Endothelial cell (in vitro differentiated cells): ENCODE measurements at places on chromosomes 5 and 9.

- DNase-seq: no peak
Observed at GRCh38 chr9:121266906-121267650, 884 bp upstream of the GSN start.

DNA sequence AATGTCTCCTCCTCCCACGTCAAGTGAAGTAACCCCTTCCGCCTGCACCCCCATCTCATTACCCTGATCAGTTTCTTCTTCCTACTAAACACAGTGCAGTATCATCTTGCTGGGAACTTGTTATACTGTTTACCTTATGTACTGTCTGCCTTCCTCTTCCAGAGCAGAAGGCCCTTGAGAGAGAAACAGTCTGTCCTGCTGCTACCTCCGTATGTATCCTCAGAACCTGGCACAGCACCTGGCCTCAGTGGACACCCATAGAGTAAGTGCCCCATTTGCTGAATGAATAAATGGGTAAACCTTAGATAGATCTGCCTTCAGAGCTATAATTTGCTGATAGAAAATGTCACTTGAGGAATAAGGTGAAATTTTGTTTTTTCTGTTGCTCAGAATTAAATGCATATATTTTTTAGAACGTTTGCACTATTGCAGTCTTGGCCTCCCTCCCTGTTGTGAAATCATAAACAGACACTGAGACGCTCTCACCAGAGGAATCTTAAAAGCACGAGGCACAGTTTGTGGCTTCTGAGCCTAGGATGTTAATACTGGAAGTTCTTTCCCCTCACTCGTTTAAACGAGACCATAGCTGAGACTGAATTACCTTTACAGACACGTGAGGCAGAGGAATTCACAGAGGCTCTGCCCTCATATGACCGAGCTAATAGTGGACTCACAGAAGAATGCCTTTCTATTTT, 223.1 kb upstream of the DAP start:
- DNase-seq: no peak

DNA sequence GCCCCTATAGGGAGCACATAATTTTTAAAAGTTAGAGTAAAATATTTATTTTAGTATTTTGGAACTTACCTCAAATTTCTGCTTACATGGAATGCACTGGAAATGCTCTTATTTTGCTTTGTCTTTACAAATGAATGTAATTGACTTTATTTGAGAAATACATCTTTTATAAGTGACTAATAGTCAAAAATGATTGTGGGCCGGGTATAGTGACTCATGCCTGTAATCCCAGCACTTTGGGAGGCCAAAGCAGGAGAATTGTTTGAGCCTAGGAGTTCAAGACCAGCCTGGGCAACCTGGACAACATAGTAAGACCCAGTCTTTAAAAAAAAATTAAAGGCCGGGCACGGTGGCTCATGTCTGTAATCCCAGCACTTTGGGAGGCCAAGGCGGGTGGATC, 5.8 kb downstream of the HMGCR start:
- DNase-seq: no peak

DNA sequence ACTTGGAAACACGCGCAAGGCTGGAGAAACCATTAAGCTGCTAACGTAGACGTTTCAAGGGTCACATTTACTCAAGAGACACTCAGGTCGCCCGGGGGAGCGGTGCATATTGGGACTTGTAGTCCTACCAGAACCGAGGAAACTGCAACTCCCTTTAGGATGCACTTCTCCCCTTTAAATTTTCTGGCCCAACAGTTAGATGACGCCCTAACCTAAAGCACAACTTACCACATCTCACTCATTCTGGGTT, 384 bp upstream of the DMXL1 start:
- no peak for DNase-seq

DNA sequence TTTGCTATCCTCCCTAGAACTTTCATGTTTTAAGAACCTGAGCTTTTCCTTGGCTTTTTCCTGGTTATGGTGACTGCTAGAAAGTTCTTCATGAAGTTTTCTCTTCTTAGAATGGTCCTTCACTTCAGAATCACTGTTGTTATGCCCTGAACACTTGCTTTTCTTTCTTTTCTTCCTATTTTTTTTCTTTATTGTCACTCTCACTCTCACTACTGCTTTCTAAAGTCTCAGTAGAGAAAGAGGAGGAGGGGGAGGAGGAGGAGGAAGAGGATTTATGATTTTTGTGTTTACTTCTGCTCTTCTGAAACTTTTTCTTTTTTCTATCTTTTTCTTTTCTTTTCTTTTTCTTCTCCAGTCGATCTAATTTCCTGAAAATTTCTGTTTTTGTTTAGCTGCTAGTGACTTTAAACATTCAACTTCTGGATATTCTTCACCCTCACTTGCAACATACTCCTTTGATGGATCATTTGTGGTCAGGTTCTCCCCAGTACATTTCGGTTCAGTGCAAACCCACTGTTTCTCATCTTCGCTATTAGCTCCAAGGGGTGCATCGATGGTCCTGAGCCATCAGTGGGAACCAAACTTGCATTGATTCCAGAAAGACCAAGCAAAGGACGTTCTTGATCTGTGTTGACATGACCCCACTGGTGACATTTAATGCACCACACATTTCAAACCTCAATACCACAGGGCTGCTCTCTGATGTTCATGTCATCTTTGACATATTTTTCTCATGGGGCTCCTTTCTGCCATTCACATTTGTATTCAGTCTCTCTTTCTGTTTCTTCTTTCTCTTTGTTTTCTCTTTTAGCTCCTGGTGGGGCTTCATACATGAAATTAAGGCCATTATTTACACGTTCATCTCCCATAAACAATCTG, 81.6 kb upstream of the HAND1 start:
- no peak for DNase-seq

DNA sequence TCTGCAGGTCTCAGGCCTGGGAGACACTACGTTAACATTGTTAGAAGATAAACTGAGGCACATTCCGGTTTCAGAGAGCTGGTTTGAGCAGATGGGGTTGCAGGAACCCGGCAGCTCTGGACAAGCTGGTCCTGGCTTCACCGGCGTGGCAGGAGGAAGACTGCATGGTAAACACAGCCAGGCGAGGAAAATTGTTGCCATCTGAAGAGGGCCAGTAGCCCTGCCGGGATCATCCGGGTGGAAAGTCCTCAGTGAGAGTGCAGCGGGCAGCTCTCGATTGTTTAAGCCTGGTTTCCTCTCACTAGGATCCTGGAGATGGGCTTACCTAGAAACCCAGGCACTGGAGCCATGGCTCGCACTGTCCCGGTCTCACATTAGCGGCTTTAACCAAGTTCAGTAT, 226.9 kb downstream of the IRX2 start:
- no peak for DNase-seq

GRCh38 chr9:2602704-2603116, 18.9 kb upstream of the VLDLR start:
- DNase-seq: no peak

DNA sequence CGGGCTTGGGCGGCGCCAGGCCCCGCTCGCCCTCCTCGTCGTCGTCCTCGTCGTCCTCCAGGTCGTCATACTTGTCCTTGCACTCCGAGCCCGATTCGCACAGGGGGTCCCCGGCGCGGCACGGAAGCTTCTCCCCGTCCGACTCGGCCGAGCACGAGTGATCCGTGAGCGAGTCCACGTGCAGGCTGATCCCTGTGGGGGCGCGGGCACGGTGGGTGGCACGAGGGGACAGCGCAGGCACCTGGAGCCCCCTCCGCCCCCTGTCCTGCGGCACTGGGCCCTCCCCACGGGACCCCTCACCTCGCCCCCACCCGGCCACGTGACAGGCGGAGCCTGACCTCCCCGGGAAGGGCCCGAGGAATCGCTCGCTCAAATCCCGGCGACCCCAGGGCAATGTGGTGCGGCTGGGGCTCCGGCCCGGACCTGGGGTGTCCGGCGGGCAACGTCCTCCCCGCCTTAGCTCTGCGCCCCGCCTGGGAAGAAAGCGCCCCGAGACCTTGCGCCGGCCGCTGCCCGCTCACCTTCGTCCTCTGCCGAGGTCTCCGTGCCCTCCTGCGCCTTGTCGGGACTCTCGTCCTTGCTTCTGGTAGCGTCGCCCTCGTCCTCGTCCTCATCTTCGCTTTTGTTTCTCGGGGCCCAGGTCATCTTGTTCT, 2.5 kb downstream of the IRX2 start:
- no peak for DNase-seq

GRCh38 chr5:108579236-108579635, 168.5 kb upstream of the FER start:
- no peak for DNase-seq

- no peak for DNase-seq
Observed at GRCh38 chr5:14171046-14171445, 27.9 kb downstream of the TRIO start.

DNA sequence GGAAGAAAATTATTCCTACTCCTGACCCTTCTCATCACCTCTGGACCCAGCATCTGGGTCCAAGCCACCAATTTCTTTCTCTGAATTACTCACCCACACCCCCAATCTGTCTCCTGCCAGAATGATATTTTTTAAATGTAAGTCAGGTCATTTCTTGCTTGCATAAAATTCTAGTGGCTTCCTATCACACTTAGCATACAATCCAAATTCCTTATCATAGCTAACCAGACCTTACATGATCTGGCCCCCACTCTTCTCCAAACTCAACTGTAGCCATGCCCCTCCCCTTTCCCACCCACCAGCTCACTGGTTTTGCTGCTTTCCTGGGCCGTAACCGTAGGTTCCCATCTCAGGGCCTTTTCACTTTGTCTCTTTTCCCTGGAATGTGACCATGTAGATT, 15.2 kb downstream of the HTR4 start:
- DNase-seq: no peak

DNA sequence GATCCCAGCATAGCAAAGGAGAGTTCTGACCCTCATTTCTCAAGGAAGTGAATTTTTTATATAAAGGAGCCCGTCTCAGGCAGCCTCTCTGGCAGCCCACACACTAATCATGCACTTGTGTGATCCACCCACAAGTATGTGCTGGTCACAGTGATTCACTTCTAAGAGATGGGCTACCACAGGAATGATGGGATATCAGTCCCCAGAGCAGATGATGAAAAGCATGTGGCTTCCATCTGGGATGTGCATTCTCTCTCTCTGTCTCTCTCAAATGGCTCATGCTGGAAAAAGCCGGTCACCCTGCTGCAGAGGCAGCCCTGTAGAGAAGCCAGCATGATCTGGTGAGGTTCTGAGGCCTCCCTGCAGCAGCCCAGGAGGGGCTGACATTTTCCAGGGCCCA, 74.2 kb upstream of the ADCY2 start:
- no peak for DNase-seq

GRCh38 chr9:94896512-94896911, 170.0 kb downstream of the AOPEP start:
- no peak for DNase-seq

- no peak for DNase-seq
Observed at GRCh38 chr5:115461506-115462290, 82.9 kb downstream of the FEM1C start.

GRCh38 chr5:127943061-127943371, 140.6 kb upstream of the SLC12A2 start:
- DNase-seq: no peak

DNA sequence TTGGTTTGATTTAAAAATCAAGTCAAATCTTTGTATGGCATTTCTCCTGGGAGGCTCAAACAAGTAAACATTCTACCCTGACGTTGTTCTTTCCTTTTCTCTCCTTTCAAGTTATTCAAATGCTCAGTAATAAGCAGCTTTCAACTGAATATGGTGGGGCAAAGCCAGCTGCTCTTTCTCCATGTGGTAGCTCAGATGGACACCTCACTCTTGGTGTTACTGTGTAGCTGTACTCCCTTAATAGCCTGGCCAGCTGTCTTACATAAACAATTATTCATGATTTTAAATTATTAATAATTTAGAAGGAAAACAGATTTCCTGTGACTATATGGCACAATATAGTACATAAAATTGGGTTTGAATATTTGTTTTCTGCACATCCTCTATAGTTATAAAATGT, 165.2 kb downstream of the PDE4D start:
- DNase-seq: no peak

DNA sequence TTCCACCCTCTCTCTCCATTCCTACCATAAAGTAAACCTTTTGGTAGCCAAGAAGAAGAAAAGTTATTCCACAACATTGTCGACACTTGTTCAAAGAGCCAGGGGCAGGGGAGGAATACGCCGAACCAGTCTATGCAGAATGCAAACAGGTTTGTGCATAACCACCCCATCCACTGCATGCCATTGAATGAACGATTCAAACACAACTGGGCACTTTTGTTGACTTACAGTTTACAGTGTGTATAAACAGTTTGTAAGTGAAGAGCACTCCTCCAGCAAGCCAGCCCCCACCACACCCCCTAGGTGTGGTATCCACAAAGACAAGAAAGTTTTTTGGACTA, 6.8 kb upstream of the S1PR3 start:
- DNase-seq: no peak

DNA sequence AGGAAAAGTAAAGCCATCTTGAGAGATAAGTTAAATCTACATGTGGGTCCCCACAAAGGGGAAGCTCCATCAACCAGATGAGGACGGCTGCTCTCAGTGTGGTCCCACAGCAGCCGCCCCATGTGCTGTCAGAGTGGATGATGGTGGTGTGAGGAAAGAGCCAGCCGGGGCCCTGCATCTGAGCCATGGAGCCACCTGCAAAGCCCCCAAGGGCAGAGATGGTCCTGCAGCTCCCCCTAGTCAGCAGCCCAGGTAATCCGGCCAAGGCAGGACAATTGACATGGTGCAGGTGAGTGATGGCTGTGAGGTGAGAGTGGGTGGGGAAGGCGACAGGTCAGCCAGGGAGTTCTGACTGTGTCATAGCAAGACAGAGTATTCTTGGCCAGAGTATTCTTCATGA, 458.8 kb downstream of the ICE1 start:
- DNase-seq: peak; percentile 35

GRCh38 chr9:36993933-36994764, 39.9 kb downstream of the PAX5 start:
- no peak for DNase-seq

DNA sequence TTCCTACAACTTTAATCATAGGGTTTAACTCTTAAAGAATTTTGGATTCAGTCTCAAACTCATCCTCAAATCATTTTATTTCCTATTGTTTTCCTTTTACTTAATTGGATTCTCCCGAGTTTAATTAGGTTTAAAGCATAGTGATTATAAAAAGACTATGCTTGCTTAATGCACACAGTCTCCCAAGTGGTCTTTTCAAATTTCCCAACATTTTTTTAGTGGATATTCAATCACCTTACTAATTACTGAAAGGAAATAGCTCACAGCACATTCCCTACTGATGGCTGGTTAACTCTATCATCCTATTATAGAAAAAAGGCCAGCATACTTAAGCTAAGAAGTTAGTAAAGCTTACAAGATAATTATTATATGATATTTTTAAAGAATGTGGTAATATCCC, 170.6 kb downstream of the PRDM9 start:
- no peak for DNase-seq

GRCh38 chr5:35857606-35858205, 1.0 kb downstream of the IL7R start:
- no peak for DNase-seq

GRCh38 chr9:77856615-77857014, 175.0 kb downstream of the GNAQ start:
- no peak for DNase-seq

DNA sequence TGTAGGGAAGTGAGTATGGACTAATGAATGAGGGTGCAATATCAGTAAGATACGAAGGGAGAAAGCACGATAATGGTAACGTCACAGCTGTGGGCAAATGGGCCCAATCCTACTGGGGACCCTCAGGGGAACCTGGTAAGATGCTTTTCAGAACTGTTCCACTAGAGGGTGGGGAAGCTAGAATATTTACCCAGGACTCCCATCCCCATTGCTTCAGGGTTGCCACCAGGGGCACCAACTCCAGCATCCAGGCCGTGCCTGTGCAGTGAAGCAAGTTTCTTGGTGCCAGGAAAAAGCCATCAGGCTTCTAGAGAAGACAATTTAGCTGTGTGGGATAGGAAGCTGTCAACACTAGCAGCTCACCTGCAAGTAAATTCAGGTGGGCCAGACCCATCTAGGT, 409.3 kb downstream of the AGTPBP1 start:
- peak; percentile 47 for DNase-seq

GRCh38 chr5:81751836-81752643, 1.1 kb upstream of the SSBP2 start:
- no peak for DNase-seq
